Fibroblast of skin of scalp (primary cell): ENCODE measurements at places on chromosomes 6 and 20.

- DNase-seq: peak; percentile 72
Measured at GRCh38 chr6:163324688-163325389, 89.7 kb upstream of the QKI start.

GRCh38 chr20:61451953-61452352, 199.9 kb downstream of the CDH4 start:
- DNase-seq: no peak

DNA sequence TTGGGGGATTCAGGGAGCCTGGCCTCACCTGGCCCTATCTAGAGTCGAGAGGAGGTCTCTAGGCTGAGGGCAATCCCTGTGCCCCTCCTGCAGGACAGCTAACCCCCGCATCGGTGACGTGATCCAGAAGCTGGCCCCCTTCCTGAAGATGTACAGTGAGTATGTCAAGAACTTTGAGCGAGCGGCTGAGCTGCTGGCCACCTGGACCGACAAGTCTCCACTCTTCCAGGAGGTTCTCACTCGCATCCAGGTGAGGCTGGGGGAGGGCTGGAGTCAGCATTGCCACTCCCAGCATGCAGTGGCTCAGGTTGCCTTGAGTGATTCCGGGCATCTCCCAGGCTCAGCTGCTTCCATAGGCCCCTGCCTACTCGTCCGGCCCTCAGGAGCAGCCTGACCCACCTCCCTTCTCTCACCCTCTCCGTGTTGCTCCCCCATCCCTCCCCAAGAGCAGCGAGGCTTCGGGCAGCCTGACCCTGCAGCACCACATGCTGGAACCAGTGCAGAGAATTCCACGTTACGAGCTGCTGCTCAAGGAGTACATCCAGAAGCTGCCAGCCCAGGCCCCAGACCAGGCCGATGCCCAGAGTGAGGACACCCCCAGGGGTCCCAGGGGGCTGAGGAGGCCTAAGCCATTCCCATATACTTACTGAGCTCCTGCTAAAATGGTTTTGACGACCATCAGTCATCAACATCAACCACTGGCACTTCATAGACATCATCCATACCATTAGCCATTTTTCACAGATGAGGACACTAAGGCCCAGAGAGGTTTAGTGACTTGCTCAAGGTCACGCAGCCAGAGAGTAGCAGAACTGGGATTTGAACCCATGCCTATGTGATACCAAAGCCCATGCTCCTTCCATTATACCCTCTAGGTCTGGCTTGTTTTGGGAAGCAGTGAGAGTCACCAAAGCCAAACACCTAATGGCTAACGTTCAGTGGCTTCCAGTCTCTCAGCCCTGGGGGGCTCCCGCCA, 8.3 kb downstream of the FGD2 start:
- DNase-seq: no peak

DNA sequence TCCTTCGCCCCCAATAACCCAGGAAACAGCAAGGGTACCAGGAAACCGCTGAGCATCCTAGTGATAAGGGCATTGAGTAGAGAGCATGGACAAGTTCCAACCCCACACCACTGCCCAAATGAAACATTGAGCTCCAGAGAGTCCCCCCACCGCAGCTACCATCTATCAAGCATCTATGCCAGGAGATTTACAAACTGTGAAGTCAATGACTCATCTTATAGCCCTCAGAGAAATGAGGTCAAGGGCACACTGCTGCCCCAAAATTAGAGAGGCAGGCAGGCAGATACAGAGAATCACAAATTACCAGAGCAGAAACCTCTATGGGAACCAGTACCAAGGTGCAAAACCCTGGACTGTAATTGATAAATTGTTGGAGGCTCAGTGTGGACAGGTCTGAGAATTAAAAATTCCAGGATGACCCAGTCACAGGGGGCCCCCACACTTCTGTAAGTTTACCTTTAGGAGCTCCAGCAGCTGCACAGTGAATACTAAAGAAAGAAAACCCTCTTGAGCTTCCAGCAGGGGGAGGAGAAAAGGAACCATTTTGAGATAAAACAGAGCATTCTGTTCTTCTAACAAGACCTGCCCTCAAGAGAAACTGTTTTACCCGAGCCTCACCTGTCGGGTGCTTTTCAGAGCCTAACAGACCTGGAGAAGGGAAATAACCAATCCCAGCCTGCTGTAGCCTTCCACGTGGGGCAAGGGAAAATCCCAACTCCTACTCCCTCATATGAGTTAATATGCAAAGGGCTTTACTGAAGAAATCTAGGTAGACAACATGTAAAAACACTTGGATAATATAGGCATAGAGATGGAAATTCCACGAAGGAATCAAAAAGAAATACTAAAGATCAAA, 118.0 kb upstream of the ARID1B start:
- no peak for DNase-seq

DNA sequence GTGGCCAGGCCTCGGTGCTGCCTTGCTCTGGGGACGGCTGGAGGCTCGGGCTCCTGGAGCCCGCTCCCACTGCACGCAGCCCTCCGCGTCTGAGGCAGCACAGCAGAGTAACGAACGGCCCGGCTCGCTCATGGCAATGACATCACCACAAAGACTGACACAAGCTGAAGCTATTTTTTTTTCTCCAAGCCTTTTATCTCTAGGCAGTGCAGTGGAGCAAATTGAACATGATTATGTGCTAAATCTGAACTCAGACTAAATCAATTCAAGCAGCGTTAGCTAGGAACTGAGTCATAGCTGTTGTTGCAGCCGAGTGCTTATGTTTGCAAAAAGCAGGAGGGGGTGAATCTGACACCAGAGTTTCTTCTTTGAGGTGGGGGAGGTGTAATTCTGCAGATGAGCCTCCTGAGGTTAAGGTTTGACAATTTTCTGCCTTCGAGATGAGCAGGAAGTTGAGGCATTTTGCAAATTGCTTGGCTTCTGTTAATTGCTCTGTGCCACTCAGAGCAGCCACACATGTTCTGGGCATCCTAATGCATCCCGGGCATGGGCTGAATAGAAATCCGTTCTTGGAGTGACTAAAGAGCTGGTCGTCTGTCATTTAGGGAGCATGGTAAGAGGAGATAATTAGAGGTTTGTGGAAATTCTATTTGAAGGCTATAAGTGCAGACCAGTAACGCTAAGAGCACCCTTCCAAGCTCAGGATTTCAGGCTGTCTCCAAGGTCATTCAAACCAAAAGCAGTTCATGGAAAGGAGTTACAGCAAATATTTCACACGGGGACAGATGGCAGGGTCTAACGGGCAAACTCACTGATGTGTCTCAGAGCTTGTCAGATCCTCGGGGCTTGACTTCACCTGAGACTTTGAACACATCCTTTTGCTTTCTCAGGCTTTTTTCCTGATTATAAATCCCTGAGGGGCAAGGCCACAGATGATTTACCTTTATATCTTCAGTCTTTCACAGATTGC, 155.1 kb upstream of the ENPP5 start:
- peak; percentile 54 for DNase-seq

DNA sequence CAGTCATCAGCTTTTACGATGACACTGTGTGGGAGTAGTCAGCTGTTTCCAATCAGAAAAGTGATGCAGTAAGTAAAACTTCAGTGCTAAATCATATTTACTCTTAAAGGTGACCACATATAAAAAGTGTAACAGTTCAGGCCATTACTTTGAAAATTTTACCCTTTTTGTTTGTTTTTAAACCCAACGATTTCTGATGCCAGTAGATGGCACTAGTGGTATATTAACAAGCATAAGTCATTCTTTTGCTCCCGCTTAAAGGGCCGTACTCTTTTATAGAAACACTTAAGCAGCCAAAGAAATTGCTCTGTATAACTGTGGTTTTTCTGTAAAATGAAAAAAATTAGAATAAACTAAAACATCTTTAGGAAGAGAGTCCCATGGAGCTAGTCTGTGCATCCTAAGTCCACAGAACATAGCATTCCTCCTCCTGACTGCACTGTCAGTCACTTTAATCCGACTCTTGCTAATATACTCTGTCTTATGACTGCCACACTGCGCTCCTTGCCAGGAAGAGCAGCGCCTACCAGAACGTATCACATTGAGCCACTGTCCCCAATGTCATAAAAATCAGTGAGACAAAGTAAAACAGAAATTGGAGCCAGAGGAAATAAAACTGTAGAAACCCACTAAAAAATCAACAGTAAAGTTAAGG, 25.0 kb downstream of the HEBP2 start:
- peak; percentile 62 for DNase-seq

- DNase-seq: no peak
Measured at GRCh38 chr6:139926711-139927110, 552.3 kb upstream of the CITED2 start.
